ENCODE measurements at places on chromosomes 11 and 22.

DNA sequence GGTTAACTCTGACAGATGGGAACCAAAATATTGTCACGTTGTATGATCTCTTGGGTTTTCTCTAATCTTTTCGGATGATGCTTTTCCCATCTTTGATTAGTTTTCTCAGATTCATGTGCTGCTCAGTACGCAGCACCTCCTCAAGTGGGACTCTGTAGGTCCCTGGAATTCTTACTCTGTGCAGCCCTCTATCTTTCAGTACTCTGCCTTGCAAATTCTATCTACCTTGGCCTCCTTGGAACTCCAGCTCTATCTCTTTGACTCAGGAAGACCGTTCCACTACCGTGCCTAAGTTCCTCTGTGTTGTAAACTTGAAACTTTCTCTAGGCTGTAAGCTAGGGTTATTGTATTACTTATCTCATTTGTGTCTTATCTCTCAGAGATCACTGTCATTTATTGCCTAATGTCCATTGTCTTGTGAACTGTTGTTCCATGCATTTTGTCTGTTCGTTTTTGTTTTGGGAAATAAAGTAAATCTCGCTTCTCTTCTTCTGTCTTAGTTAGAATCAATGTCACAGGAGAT, 20.1 kb upstream of the CHORDC1 start:
- no peak for DNase-seq
- H3K27me3 ChIP-seq: no peaks in the 10 kb centered on the region
- no peaks in the 10 kb centered on the region for H3K4me1 ChIP-seq
- H3K27ac ChIP-seq: no peak overlapping the region
- H3K4me3 ChIP-seq: no peak overlapping the region
- H3K36me3 ChIP-seq: no peaks in the 10 kb centered on the region

GRCh38 chr22:35023692-35024363, 42.1 kb upstream of the ISX start:
- peaks cover 4% of the 10 kb centered on the region for H3K27me3 ChIP-seq
- no peaks in the 10 kb centered on the region for H3K4me1 ChIP-seq
- H3K4me3 ChIP-seq: no peak overlapping the region
- no peaks in the 10 kb centered on the region for H3K36me3 ChIP-seq

DNA sequence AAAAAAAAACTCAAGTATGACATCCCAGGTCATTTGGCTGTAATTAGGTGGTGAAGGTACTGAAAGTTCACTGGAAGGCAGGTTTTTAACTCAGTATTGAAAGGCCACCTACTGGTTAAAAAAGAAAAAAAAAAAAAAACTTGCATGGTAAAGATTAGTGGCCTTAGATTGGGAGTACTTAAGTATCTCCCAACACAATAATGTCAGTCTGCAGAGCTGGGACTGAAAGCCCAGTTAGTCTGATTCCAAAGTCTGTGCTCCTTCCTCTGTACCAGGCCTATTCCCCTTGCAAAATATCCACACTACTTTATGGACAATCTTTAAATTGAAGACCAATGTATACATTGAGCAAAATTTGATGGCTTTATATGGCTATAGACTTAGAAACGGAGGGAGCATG, 85.5 kb downstream of the NOX4 start:
- no peaks in the 10 kb centered on the region for H3K4me1 ChIP-seq
- H3K4me3 ChIP-seq: no peak overlapping the region

DNA sequence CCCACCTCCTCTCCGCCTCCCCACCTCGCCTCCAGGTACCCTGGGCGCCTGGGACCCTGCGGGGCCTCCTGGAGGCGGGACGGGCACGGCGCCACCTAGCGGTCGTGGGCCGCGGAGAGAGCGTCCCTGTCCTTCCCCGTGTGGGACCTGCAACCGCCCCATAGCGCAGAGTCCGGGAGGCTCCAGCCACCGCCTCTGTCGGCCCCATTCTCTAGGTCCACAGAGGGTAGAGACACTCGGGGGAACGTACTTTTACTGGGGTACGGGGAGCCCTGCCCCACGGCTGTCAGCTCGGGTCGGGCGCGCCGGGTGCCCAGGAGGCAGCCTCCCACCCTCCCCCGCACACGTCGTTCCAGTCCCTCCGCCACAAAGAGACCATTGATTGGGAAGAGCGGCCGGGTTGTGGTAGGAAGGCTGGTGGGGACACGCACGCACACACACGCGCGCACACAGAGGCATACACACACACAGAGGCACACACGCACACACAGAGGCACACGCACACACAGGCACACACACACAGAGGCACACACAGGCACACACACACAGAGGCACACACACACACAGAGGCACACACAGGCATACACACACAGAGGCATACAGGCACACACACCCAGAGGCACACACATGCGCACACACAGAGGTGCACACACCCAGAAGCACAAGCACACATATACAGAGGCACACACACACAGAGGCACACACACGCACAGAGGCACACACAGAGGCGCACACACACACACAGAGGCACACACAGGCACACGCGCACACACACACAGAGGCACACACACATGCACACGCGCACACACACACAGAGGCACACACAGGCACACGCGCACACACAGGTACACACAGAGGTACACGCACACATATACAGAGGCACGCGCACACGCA, 12.6 kb upstream of the NECTIN1 start:
- no peak overlapping the region for H3K27ac ChIP-seq
- no peak overlapping the region for H3K4me3 ChIP-seq
- no peaks in the 10 kb centered on the region for H3K36me3 ChIP-seq
- H3K27me3 ChIP-seq: peaks cover 69% of the 10 kb centered on the region

DNA sequence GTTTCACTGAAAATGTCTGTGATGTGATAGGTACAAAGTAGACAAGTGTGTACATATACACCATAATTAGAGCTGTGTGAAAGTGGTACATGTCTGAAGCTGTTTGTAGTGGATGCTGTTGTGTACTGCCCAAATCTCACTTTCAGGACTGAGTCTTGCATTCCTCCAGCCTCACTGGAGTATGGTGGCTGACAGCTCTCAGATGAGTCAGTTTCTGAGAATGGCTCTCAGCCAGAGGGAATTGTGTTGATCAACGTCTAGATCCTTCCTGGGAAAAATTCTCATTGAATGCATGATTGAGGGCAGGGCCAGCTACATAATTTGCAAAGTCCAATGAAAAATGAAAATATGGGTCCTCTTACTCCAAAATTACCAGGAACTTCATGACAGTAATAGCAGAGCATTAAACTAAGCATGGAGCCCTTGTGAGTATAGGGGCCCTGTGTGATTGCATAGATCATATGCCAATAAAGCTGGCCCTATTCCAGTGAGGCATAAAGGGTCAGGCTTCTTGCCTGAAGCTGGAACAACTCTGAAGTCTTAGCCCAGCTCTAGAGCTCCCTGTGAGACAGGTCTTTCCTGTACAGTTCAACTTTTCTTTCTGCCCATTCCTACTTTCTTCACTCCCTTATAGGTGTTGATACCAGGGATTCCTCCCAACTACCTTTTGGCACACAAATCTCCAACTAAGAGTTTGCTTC, 10.8 kb upstream of the CYP2R1 start:
- H3K27me3 ChIP-seq: peaks cover 2% of the 10 kb centered on the region
- peaks cover 22% of the 10 kb centered on the region for H3K4me1 ChIP-seq
- H3K27ac ChIP-seq: no peak overlapping the region

- DNase-seq: no peak
- H3K27ac ChIP-seq: no peak overlapping the region
- H3K36me3 ChIP-seq: no peaks in the 10 kb centered on the region
- H3K27me3 ChIP-seq: peaks cover 25% of the 10 kb centered on the region
- no peak overlapping the region for H3K4me3 ChIP-seq
- H3K4me1 ChIP-seq: peaks cover 7% of the 10 kb centered on the region
Observed at GRCh38 chr11:69877235-69877634, 58.0 kb upstream of the FGF3 start.

DNA sequence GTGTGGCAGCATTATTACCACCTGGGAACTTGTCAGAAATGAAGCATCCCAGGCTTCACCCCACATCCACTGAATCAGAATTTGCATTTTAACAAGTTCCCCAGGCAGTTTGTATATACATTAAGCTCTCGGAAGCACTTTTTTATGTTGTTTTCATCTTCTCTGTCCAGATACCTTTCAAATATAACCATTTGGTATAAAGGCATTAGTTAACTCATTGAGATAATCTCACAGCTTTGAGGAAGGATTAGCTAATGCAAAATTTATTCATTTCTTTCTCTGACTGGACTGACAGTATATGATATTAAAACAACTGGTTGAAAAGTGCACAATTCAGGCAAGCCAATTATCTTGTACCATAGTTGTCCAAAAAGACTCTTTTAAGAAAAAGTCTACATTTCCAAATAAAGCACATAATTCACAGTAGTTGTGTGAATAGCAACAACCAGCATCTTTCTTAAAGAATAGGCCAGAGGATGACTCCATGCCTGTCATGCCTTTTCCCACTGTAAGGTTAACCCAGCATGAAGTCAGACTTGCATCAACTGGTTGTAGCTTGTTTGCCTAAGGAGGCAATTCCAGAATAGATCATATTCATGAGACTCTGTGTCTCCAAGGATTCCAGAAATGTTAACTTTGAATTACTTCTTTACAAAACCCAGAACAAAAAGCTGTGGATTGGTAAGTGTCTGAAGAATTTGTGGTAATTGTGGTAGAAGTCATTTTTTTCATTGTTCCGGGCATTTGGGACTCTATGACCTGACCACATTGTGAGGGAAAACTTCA, 254.3 kb upstream of the SESN3 start:
- no peaks in the 10 kb centered on the region for H3K4me1 ChIP-seq
- no peak overlapping the region for H3K27ac ChIP-seq
- no peaks in the 10 kb centered on the region for H3K27me3 ChIP-seq
- no peak for DNase-seq

- H3K27me3 ChIP-seq: no peaks in the 10 kb centered on the region
- no peak for DNase-seq
- H3K36me3 ChIP-seq: peaks cover 15% of the 10 kb centered on the region
- H3K27ac ChIP-seq: no peak overlapping the region
- peaks cover 7% of the 10 kb centered on the region for H3K4me1 ChIP-seq
Observed at GRCh38 chr11:119175493-119176077, 7.1 kb downstream of the NLRX1 start.

DNA sequence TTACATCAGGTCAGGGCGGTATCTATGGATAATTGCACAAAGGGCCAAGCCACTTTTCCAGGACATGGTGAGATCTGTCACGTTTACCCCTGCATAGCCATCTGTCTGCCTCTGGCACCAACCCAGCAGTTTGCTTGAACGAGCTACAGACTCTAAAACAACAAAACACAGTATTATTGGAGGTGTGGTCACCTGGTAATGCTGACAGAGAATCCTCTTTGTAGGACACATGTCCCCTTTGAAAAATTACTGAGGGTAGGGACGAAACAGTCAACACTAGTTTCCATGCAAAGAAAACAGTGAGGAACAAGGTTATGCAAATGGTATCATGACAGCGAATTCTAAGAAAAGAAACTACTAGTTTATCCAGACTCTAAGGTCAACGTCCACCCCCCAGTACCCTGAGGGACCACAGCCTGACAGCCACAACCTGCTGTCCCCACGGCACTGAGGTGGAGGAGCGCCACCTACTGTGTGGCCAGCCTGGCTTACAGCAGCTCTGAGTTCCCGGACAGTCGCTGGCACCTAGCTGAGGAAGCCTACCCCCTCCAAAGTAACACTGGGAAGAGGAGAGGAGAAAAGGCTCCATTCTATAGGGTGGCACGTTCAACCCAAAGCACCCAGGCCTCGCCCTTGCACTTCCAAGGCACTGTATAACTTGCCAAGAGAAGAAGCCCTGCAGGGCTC, 117.4 kb upstream of the BID start:
- H3K4me1 ChIP-seq: peaks cover 2% of the 10 kb centered on the region
- H3K4me3 ChIP-seq: no peak overlapping the region
- DNase-seq: no peak
- no peak overlapping the region for H3K27ac ChIP-seq
- no peaks in the 10 kb centered on the region for H3K27me3 ChIP-seq

GRCh38 chr11:5983443-5983842, 3.3 kb downstream of the OR52L1 start:
- H3K27me3 ChIP-seq: no peaks in the 10 kb centered on the region
- DNase-seq: no peak
- H3K27ac ChIP-seq: no peak overlapping the region
- H3K36me3 ChIP-seq: no peaks in the 10 kb centered on the region
- H3K4me3 ChIP-seq: no peak overlapping the region

- no peak overlapping the region for H3K4me3 ChIP-seq
- no peaks in the 10 kb centered on the region for H3K27me3 ChIP-seq
- H3K4me1 ChIP-seq: no peaks in the 10 kb centered on the region
- no peaks in the 10 kb centered on the region for H3K36me3 ChIP-seq
Observed at GRCh38 chr11:124891373-124891861, 6.2 kb downstream of the ROBO4 start.

- H3K4me1 ChIP-seq: no peaks in the 10 kb centered on the region
- H3K27ac ChIP-seq: no peak overlapping the region
- no peak overlapping the region for H3K4me3 ChIP-seq
- H3K27me3 ChIP-seq: no peaks in the 10 kb centered on the region
- H3K36me3 ChIP-seq: no peaks in the 10 kb centered on the region
Observed at GRCh38 chr22:29707010-29707409, 12.8 kb upstream of the CABP7 start.

- H3K4me3 ChIP-seq: peak overlapping the region; percentile 58
- H3K27ac ChIP-seq: peak overlapping the region; percentile 96
- H3K36me3 ChIP-seq: no peaks in the 10 kb centered on the region
- no peaks in the 10 kb centered on the region for H3K27me3 ChIP-seq
- peaks cover 26% of the 10 kb centered on the region for H3K4me1 ChIP-seq
Observed at GRCh38 chr11:96242191-96242847, 100.7 kb downstream of the MAML2 start.

DNA sequence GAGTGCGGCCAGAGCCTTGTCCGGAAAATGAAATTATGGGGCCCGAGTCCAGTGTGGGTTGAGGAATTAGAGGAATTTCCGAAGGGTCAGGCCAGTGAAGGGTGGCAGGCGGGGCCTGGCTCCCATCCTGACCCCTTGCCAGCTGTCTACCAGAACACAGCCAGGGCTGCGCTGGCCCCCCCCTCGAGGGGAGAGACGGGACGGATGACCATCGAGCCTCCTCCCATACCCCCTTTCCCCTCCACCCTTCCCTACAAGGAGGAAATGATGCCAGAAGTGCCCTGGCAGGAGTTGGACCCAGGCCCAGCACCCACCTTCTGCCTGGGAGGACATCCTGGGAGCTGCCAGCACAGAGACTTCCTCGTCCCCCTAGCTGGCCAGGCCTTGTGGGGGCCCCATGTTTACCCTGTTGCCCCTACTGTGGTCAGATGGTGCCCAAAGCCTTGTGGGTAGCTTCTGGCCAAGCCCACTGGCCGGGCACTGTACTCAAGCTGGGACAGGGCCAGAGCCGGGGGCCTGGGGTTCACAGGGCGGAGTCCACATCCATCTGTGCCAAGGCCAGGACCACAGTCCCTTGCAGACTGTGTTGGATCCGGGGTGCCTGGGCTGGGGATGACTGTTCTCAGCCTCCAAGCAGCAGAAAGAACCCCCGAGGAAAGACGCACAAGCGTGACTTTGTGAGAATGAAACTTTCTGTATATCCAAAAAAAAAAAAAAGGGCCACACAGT, 20.8 kb downstream of the ARVCF start:
- H3K27me3 ChIP-seq: no peaks in the 10 kb centered on the region
- H3K36me3 ChIP-seq: no peaks in the 10 kb centered on the region
- no peak overlapping the region for H3K27ac ChIP-seq
- H3K4me3 ChIP-seq: no peak overlapping the region
- no peaks in the 10 kb centered on the region for H3K4me1 ChIP-seq
- no peak for DNase-seq

GRCh38 chr22:34761111-34761510, 304.8 kb upstream of the ISX start:
- no peak for DNase-seq
- no peak overlapping the region for H3K27ac ChIP-seq
- no peaks in the 10 kb centered on the region for H3K4me1 ChIP-seq
- H3K27me3 ChIP-seq: no peaks in the 10 kb centered on the region
